ENCODE measurements at places on chromosomes 2 and 18.

GRCh38 chr18:58884680-58885079 is 20.0 kb downstream of the ZNF532 start:
- DNase-seq: no peak

DNA sequence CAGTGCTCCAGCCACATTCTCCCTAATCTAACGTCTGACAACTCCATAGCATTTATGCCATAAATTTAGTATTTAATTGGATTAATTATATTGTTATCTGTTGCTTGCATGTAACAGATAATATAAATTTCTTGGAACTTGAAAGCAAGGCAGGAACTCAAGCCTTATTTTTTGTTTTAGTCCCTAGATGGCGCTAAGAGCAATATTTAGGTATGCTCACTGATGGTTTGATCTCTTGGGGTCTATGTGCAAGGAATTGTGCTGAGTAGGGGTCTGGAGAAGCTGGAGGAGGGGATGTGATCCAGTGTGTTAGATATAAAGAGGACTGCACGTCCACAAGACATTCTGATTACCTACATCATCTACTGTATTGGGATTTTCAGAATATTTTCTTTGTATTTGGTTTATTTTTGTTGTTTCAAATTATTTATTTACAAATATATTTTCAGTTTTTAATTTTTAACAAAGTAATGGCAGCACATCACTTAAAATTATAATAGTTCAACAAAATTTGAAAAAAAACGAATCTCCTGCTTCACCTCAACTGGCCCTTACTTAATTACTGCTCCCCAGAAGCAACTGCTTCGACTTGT is 32.8 kb downstream of the KATNAL2 start:
- DNase-seq: peak; percentile 1

GRCh38 chr2:53632714-53633113 is 134.9 kb upstream of the CHAC2 start:
- DNase-seq: peak; percentile 24

DNA sequence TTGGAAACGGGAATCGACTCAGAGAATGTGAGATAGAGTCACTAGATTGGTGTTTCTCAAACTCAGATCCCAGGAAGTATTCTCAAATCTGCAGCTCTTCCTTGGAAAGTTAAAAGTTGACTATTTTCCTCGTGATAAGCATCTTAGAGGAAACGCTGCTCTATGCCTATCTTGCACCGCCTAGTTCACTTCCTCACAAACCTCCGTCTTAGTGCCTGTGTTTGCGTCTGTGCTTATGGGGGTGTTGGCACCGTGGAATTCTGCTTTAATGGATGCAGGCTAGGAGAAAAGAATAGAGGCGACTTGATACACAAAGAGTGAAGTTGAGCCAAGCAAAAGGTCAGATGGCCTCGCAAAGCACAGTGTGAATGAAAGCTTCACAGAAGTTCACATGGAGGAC is 255.3 kb upstream of the ID2 start:
- DNase-seq: no peak

DNA sequence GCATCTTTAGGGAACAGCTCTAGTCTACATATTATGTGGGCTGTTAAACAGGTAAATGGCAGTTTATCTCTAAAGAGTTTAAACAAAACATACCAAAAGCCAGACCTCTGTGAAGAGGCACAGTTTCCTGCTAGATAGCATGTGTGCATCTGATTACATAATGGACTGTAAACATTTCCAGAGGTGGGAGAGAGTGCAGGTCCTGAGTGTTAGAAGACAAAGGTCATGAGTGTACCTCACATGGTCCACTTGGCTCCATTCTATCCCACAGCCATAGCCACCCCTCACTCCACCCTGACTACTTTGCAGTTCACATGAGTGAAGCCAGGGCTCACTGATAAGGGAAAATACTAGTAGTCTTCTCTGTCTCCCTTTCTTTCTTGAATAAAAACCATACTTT is 233.4 kb downstream of the MTX2 start:
- DNase-seq: no peak

DNA sequence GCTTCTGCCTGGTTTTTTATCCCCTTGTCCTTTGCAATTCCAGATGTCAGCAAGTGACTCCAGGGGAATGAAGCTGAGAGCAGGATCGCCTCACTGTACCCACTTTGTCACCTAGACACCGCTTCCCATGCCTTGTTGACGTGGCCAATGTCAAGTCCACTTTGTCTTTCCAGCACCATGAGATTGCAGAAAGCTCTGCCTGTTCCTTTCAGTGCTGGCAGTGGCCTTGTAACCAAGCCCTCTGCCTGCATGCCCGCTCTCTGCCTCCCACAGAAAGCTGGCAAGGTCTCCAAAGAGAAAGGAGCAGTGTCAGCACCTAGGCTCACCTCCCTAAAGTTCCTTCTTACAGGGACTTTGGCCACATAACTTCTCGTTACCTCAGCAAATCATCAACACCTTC is 282.2 kb upstream of the ST6GAL2 start:
- no peak for DNase-seq

Data from kidney glomerular epithelial cell (primary cell).